ENCODE measurements at places on chromosomes 11 and 22. TPM values are rescaled to one million over a fixed set of nuclear protein-coding genes. Genes with fewer than 3 reads are reported as not detected.

- DNase-seq = no peak
These were observed 3.4 kb downstream of the KIAA0930 start for GRCh38 chr22:45237065-45237990.

DNA sequence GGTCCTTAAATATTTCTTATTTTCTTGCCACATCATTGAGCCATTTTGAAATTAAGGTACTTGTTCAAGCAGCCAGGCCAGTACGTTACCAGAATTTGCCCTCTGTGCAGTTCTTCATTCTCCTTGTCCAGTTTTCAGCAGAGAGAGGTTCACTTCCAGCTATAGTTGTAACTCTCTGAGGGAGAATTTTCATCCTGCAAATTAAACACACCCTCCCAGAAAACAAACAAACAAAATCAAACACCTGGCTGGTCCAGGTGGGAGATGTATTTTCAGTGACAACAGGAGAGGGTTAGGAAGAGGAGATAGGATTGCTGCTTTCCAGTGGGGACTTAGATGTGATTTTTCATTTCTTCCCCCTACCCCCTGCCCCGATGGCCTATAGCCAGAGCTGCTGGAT, 45.0 kb downstream of the LHFPL7 start:
- DNase-seq = no peak

- DNase-seq = no peak
These were observed 49.3 kb upstream of the WNT7B start for GRCh38 chr22:46025973-46026898.

INS gene
- not detected for total RNA-seq

Data from M059J (cell line).